ENCODE measurements at places on chromosomes 7 and 10.

DNA sequence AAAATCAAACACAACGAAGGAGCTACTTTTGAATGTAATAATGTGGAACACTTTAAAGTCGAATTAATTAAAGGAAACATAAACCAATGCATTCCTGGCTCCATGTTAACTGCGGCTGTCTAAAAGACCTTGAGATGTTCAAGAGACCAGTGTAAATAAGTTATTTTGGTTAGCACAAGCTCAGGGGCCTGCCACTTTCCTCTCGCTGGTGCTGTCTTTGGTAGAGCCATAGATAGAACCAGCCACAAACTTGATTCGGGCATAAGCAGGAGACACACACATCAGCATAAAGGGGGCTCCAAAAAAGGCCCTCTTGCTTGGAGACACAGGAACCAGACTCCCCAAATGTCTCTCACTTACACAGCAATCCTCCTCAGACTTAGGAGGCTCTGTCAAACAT, 121.6 kb upstream of the TBX20 start:
- no peak for DNase-seq

DNA sequence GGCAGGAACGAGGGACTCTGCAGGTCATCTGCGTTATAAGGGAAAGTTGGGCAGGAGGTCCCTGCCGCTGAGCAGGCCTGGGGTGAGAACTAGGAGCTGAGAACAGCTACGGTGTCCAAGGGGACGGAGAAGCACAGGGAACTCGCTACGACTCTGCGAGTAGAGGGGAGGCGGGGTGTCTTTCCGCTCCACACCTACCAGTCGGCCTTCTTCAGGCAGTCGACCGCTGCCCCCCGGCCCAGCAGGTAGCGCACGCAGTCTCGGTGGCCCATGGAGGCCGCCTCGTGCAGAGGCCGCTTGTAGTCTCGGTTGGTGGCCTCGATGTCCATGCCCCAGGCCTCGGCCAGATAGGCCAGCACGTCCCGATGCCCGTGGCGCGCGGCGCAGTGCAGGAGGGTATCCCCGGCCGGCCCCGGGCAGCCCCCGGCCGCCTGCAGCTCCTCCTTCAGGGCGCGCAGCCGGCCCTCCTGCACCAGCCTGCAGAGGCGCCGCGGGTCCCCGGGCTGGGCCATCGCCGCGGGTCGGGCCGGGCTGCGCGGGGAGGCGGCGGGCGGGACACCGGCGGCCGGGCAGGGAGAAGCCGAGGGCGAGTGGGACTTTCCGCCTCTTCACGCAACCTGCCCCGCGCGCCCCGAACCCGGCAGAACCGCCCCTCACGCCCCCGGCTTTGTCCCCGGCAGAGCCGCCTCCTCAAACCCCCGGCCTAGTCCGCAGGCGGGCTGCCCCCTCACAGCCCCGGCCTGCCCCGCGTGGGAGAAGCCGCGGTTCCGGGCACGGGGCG, 660 bp downstream of the ANKRD16 start:
- DNase-seq: no peak

- no peak for DNase-seq
These were observed 38.0 kb downstream of the POLR1F start for GRCh38 chr7:19670806-19671205.

DNA sequence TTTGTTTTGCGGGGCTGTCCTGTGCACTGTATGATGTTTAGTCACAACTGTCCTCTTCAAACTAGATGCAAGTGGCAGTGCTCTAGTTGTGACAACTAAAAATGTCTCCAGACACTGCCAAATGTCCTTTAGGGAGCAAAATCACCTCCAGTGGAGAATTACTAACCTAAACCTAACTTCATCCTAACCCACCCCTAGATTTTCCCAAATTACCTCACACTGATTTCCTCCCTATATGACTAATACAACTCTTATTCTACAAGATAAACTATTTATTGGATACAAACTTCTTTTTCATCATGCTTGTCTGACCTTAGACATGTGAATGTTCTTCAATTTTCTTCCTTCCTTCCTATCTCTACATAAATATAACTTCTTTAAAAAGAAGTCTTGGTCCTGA, 26.4 kb downstream of the PNPLA8 start:
- DNase-seq: no peak

GRCh38 chr10:71756311-71757191, 16.8 kb downstream of the VSIR start:
- no peak for DNase-seq

GRCh38 chr10:52566471-52567246, 205.9 kb downstream of the MBL2 start:
- peak; percentile 69 for DNase-seq

- DNase-seq: no peak
These were observed 303.4 kb downstream of the WDR37 start for GRCh38 chr10:1359626-1359955.

- no peak for DNase-seq
These were observed 20.8 kb upstream of the DDIT4 start for GRCh38 chr10:72252972-72253371.

DNA sequence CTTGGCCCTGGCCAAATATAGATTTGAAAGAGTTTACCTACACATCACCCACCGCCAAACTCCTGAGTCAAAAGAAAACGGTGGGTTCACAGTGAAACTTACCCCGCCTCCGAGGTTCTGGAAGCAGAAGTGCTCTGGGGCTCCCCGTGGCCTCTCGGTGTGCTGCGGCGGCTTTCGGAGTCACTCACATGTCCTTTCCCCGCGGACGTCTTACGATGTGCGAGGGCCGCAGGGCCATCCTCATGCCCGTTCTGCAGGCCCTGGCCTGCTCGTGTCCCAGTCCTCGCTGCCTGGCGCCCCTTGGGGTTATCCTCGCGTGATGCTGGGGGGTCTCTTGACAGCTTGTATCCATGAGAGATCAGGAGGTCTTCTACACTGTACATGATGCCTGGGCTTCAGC, 12.0 kb downstream of the JCAD start:
- no peak for DNase-seq

- DNase-seq: no peak
These were observed 42.2 kb downstream of the GPR85 start for GRCh38 chr7:113044394-113044793.

- peak; percentile 62 for DNase-seq
These were observed 10.4 kb downstream of the STMP1 start for GRCh38 chr7:135672560-135673359.

- no peak for DNase-seq
These were observed 395.6 kb downstream of the TNS3 start for GRCh38 chr7:47186316-47186715.

- no peak for DNase-seq
These were observed 149.5 kb downstream of the ARHGAP21 start for GRCh38 chr10:24574161-24574560.

- no peak for DNase-seq
These were observed 447.4 kb downstream of the DNAJB6 start for GRCh38 chr7:157784041-157784835.

DNA sequence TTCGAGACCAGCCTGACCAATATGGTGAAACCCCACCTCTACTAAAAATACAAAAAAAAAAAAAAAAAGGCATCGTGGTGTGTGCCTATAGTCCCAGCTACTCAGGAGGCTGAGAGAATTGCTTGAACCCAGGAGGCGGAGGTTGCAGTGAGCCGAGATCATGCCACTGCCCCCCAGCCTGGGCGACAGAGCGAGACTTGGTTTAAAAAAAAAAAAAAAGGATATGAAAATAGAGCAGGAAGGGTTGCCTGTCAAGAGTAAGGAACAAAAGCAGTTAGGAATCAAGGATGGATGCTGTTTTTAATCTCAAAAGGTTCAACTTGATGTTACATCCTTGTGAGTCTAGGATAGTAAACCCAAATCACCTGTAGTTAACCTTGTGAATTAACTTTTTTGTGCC, 11.8 kb upstream of the ASCC1 start:
- DNase-seq: no peak

GRCh38 chr7:14195871-14196270, 206.4 kb upstream of the ETV1 start:
- DNase-seq: no peak

DNA sequence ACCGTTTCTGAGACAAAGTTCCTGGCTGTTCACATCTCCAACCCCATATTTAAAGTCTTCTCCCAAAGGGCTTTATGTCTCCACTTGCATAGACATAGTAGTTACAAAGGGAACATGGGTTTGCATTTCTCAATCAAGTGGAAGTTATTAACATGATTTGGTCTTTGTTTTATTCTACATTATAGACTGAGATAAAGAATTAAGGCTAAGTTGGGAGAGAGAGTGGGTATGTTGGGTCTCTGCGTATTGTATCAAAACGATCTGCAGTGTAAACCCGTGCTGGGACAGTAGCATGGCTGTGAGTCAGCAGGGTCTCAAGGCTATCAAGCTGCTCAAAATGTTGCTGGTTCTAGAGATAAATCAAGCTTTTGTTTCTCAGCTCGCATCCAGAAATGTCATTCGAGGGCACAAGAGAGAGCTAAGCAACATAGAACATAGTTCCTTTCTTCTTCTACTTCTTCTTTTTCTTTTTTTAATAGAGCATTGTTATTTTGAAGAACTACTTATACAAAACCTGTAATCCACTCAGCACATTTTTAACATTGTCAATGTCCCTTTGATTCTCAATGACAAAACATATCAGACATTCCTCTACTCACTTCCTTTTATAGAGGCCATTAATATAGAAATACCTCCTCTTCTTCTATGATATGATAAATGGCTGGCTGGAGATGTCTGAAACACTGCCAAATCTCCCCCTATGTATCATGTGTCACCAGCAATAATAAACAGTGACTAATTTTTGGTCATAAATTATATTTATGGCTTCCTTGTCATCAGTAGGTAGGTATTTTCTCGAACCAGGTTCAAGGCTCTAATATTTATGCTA, 34.5 kb upstream of the RHOBTB1 start:
- peak; percentile 51 for DNase-seq

GRCh38 chr10:11532306-11532705, 79.1 kb downstream of the USP6NL start:
- DNase-seq: no peak

- DNase-seq: no peak
These were observed 389.2 kb upstream of the NFE2L3 start for GRCh38 chr7:25762511-25763462.

DNA sequence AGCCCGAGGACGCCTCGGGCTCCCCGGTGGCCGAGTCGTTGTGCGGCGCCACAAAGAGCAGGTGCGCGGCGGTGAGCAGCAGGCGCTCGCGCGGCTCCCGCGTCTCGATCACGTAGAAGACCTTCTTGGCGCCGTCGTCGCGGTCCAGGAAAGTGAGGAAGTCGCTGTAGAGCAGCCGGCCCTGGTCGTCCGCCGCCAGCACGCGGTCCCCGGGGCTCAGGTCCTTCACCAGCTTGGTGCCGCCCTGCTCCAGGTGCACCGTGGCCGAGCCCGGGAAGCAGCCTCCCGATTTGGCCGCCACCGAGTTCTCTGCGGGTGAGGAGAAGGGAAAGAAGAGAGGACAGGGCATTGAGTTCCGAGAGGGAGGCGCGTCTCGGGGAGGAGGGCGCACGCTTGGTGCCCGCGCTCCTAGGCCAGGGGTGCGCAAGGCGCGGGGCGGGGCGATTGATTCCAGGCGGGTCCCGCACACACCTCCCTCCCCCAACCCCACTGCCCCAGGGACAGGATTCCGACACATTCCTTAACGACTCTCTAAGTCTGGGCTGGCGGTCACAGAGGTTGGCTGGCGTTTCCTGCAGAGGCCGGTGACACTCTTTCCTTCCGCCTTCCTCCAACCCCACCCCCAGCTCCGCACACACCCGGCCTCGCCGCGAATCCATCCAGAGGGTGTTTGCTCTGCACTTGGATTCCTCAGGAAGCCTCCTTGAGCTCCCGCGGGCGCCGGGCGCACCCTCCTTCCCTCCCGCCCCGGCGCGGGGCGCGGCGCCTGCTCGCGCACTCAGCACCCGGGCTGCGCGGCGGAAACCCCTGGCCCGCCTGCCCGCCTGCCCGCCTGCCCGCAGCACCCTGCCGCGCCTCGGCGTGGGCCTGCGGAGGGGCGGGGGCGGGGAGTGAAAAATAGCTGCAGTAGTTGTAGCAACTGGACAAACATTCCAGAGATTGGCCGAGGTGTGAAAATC, 8.6 kb downstream of the SHH start:
- DNase-seq: no peak

DNA sequence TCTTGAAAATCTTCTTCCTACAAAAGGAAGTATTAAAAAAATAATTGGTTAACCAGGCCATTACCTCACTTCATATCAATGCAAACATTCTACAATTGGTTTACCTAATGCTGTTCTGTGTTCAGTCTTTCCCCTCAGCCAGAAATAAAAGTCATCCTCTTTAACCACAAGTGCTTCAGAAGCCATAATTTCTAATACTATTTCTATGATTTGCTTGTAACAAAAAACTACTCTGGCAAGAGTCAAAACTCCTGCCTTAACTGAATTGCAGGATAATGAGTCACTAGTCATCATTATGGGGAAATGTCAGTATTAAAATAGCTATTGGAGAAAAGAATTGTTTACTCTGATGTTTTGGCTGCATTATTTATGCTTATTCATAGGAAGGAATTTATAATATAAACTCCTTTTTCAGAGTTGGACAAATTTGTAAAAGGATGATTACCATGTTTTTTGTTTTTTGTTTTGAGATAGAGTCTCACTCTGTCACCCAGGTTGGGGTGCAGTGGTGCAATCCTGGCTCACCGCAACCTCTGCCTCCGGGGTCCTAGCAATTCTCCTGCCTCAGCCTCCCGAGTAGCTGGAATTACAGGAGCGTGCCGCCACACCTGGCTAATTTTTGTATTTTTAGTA, 55.5 kb upstream of the ODAD2 start:
- DNase-seq: peak; percentile 99

DNA sequence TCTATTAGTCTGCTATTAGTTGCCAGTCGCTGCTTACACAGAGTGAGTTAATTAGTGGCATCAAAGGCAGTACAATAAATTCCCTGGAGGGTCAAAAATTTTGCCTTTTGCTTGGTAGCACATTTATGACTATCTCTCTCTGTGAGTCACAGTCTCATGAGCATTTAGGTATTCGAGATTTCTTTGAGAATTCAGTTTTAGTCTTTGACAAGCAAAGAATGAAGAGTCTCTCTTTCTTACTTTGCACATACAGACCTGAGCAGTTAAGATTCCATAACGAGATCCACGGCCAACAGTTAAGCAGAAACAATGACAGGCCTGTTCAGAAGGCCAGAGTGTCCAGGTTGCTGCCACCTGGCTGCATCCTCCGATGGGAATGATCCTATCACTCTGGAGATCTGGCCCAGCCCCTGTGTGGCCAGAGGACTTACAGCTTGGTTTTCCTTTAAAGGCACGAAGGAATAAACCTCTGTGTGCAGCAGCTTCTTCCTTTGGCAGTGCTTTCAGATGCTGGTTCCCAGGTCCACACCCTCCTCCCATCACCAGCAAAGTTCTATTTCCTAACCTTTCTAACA, 80.6 kb downstream of the GLI3 start:
- DNase-seq: peak; percentile 48

DNA sequence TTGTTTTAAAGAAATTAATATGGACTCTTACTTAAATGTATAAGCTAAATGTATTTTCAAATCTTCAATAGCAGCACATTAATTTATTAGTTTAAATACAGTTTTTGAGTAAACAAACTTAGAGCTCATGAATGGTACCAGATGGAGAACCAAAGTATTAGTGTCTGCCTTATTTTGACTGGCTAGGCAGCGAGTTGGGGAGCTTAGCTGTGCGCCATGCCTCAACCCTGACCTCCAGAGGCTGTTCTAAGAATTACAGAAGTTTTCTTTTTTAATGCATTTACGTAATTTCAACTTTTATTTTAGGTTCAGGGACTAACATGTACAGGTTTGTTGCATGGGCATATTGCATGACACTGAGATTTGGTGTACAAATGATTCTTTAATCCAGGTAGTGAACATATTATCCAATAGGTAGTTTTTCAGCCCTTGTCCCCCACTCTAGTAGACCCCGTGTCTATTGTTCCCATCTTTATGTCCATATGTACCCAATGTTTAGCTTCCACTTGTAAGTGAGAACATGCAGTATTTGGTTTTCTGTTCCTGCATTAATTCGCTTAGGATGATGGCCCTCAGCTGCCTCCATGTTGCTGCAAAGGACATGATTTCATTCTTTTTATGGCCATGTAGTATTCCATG, 166.8 kb downstream of the IQUB start:
- DNase-seq: no peak

Measured in HFFc6 (cell line).